Stimulated activated CD8-positive, alpha-beta memory T cell treated with anti-CD3 and anti-CD28 coated beads, Interleukin-2, amount 100 ng/mL, for 1 hour (primary cell): ENCODE measurements at places on chromosomes 16 and 17.

DNA sequence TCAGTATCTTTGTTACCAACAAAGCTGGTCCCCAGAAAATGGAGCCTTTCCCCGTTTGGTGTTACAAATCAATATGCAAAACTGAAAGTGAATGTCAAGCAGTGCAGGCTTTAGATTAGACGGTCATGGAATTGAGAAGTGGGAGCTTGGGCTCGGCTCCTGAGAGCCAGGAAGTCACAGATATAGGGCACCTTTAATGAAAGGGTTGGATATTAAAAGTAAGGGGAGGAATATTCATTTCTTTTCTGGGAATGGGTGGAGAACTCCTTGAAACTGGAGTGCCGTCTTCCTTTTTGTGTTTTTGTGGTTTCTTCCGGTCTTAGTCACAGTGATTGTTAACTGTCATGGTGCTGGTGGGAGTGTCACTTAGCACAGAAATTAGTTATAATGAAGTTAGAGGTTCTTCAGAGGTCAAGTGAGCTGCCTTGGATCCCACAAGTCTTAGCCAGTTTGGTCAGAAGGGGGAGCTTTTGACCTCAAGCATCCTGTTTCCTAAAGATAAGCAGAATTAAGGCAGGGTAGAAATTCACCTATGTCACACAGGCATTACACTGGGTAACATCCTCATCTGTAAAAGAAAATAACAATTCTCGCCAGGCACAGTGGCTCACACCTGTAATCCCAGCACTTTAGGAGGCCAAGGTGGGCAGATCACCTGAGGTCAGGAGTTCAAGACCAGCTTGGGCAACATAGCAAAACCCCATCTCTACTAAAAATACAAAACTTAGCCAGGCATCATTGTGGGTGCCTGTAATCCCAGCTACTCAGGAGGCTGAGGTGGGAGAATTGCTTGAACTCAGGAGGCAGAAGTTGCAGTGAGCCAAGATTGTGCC is 9.6 kb upstream of the EIF1 start:
- DNase-seq = peak; percentile 33

DNA sequence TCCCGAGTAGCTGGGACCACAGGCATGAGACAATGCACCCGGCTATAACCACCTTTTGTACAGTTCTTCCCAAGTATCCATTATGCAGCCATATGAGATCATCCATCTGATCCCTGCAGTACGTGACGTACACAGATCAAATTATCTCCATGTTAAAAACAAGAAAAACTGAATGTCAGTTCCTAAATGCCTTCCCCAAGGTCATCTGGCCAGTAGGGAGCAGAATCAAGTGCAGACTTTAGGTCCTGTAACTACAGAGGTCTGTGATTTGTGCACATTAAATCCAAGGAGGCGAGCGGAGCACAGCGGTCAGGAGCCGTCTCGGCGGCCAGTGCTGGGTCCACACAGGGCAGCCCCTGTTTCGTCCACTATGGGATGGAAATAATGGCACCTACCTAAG is 23.7 kb downstream of the ZCCHC14 start:
- DNase-seq = no peak

DNA sequence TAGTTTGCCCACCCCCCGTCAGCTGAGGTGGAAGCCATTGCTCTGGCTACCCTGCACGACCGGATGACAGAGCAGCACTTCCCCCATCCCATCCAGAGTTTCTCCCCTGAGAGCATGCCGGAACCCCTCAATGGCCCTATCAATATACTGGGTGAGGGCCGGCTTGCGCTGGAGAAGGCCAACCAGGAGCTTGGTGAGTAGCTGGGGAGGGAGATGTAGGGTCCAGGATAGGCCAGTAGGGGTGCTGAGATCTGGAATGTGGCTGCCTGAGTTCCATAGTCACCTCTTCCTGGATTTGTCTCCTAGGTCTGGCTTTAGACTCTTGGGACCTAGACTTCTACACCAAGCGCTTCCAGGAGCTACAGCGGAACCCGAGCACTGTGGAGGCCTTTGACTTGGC is 6.4 kb downstream of the PFAS start:
- no peak for DNase-seq

DNA sequence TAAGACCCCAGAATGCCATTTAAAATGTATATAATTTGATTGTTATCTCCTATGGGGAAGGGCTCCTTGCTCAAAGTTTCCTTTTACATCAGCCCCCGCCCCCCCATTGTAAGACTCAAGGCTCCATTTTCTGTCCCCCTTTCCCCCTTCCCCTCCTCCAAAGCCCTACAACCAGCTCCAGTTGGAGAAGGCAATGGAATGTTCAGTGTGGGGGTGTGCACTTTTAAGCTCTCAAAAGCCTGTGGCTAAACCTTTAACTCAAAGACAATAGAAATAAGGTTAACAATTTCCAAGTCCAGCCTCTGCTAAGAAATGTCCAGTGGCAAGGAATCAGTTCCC is 114.7 kb downstream of the NOG start:
- no peak for DNase-seq

GRCh38 chr16:61415126-61415525 is 621.1 kb downstream of the CDH8 start:
- DNase-seq = no peak

DNA sequence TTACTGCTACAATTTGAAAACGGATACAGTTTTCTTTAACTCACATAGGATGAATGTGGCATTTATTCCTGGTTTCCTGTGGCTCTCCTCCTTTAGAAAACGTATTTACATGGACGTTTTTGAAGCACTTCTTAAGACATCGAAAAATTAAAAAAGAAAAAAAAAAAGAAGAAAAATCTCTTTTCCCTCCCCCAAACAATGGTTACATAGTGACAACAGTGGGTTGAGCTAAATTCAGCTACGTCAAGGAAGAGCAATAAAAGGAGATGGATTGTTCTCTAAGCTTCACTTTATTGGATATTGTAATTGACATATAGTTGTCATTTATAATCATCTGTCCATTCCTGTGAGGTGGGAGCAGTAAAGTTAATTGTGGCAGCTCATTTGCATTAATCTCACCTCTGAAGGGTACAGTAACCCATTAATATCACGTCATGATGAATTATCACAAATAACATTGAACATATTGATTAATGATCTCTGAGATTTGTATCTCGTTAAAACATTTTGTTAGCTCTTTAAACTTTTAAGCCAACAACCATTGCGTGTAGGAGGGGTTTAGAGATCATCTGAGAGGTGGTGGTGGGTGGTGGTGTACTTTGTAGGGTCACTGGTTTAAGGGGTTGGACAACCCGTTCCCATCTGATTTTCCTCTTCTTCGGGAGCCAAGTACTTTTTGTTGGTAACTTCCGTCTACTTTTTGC is 184.2 kb downstream of the WWOX start:
- DNase-seq = no peak

- no peak for DNase-seq
Observed at GRCh38 chr17:79923974-79924638, 84.9 kb upstream of the CBX4 start.

- DNase-seq = no peak
Observed at GRCh38 chr17:58504826-58505351, 9.5 kb downstream of the MTMR4 start.

- DNase-seq = no peak
Observed at GRCh38 chr17:36616061-36617029, 15.0 kb downstream of the MRM1 start.

DNA sequence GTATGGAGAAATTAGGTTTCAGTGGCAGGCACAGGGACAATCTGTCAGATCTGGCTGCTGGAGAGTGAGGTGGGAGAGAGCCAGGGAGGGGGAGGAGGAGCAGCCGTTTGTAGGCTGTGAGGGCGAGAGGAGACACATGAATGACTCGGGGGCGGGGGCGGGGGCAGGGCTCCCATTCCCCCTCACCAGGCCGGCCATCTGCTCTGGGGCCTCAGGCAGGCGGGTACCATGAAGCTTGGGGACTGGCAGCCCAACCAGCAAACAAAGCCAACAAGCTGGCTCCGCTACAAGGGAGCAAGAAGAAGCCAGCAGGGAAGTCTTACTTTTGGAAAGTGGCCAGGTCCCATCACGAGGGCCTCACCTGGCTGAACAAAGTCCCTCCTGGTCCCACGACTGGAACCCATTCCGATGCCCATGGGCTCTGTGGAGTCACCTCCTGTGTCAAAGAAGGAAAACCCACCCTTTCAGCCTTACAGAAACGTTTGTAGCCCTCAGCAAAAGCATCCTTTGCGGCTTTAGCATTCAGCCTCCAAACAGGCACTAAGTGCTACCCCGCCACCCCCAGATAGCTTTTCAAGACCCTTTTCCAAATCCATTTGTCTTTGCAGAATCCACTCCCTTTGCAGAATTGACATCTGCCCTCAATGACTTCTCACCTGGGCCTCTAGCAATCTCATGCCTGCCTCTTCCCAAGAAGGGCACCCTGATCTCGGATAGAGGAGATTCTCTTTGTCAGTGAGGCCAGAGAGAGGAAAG is 9.2 kb upstream of the SSTR2 start:
- no peak for DNase-seq

DNA sequence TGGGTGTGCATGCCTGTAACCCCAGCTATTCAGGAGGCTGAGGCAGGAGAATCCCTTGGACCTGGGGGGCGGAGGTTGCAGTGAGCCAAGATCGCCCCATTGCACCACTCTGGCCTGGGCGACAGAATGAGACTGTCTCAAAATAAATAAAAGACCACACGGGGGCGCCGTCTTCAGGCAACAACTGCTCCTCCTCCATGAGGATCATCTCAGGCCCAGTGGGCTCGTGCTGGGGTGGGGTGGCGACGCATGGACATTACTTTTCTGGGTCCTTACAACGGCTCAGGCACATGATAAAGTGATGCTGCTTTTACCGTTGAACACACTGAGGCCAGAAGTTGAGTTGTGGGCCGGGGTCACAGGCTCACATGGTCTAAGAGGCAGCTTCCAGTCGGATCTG is 56.2 kb downstream of the PRMT7 start:
- no peak for DNase-seq

DNA sequence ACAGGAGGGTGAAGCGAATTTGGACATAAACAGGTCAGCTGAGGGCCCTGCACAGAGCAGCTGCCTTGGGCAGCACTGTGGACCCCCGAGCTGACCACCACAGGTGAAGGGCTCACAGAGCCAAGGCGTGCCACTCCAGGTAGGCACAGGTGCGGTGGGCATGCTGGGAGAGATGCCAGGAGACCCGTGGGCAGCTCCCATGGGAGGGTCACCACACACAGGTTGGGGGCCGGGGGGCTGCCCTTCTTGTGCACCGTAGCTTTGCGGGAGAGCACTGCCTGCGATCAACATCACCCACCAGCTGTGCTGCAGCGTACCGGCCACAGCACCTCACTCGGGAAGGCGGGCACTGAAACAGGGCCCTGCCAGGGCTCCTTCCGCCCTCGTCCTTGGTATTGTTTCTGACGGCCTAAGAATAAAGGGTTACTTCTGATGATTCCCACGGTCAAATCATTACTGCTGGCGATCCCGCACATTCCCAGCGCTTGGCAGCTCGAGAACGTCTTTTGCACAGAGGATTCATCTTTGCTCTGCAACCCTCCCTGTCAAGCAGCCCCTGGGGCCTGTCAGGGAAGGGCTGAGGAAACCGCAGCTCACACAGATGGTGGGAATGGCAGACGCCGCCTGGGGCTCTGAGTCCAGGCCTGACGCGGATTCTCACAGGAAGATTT is 181.7 kb downstream of the BANP start:
- no peak for DNase-seq
